ENCODE measurements at places on chromosomes 5 and 9.
A peak's percentile ranks its signal among the peaks of the same experiment; 100 is the strongest.

- no peak for DNase-seq
Measured at GRCh38 chr5:83470526-83471404, 779 bp upstream of the VCAN start.

GRCh38 chr5:69491838-69492390 lies 676 bp upstream of the OCLN start:
- DNase-seq, result no peak

GRCh38 chr5:3356016-3356415 lies 239.6 kb upstream of the IRX1 start:
- no peak for DNase-seq

- DNase-seq, result no peak
Measured at GRCh38 chr5:154325566-154325965, 120.2 kb upstream of the SAP30L start.

GRCh38 chr5:11390291-11390767 lies 513.9 kb downstream of the CTNND2 start:
- no peak for DNase-seq

DNA sequence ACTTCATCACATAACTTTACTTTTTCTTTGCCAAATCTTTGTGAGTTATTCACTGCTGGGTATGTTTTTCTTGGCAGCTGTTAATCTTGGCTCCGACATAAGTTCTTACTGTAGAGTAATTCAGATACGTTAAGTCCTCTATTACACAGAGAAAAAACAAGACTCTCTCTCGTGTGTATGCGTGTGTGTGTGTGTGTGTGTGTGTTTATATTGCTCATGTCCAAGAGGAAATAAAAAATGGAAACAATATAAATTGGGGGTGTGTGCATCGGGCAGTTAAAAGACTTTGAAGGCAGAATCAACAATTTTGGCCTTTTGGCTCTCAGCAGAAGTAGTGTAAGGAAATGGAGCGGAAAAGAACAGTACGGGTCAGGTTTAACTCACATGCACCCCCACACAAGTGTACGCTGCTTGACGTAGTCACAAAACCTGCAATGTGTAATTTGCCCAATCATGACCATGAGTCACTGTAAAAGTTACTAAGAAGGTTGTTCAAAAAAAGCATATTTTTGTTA lies 67.2 kb upstream of the IFNE start:
- no peak for DNase-seq

- peak; percentile 49 for DNase-seq
Measured at GRCh38 chr9:98117984-98118639, 910 bp downstream of the TRIM14 start.

GRCh38 chr9:74662674-74663073 lies 165.5 kb downstream of the RORB start:
- no peak for DNase-seq

DNA sequence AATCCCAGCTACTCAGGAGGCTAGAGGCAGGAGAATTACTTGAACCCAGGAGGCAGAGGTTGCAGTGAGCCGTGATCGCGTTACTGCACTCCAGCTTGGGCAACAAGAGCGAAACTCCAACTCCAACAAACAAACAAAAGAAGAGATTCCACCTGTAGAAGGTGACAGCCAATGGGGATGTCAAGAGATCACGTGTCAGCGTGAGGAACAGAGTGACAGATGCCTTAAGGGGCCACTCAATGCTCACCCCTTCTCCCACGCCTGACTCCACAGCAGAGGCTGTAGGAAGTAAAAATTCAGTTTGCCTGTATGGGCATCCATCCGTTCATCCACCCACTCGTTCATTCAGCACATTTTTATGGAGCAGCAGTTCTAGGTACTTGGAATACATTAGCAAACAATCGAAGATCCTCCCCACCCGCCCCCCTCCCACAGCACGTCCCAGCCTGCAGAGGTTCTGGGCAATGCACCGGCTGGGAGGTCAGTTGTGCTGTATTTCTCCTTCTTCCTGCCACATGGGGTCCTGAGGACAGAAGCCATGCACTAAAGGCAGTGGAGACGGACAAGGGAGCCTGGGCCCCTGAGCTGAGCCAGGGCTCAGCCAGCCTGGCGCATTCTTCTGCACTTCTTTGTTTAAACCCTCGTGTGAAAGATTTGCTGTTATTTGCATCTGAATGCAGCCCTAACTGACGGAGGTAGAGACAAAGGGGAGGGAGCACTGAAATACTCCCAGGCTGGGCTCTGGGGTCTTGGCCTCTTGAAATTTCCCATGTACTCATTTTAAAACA lies 11.3 kb upstream of the RNF130 start:
- no peak for DNase-seq

GRCh38 chr5:180636016-180636402 lies 13.4 kb downstream of the FLT4 start:
- DNase-seq, result no peak

DNA sequence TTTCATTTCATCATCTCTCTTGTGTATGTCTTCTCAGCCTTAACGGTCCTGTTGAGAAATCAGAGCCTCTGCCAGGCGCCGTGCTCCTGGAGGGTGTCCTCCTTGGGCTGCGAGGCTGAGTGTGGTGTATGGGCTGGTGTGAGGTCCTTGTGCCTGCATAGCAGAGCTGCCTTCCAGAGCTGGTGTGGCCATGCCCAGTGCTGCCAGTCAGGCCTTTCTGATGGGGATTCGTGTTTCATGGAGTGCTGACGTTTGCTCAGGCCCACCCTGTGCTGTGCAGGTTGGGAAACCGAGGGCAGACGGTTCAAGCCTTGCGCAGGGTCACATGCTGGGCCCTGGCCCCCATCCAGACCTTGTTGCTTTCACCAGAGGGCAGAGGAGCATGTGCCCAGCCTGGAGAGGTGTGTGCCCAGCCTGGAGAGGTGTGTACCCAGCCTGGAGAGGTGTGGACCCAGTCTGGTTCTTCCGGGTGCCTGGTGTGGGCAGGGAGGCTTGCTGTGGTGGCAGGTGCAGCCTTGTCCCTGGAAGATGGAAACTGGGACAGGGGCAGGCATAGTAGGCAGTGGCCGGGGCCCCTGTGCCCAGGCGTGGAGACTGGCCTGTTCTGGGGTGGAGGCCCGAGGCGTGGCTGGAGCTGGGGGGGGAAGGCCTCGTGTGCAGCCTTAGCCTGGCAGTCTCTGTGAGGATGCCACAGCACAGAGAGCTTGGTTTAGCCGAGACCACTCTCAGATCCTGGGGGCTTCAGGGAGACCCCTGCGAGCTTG lies 84.0 kb downstream of the RXRA start:
- DNase-seq, result no peak

DNA sequence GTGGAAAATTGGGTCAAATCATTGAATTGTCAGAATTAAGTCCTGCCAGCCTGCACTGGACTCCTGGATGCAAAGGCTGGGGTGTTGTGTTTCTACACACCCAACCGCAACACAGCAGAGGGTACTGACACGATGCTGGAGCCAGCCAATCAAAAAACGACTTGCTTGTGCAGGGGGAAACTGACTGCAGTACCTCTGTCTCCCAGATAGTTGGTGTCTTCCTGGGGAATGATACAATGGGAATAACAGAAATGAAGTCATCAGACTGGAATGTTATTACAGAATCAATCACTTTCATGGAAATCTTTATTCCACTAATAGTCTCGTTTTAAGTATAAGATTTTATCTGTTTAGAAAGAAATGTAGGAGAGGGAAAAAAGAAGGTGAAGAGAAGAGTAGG lies 330.3 kb downstream of the MLLT3 start:
- no peak for DNase-seq

- DNase-seq, result no peak
Measured at GRCh38 chr9:34343090-34343489, 13.7 kb downstream of the NUDT2 start.

DNA sequence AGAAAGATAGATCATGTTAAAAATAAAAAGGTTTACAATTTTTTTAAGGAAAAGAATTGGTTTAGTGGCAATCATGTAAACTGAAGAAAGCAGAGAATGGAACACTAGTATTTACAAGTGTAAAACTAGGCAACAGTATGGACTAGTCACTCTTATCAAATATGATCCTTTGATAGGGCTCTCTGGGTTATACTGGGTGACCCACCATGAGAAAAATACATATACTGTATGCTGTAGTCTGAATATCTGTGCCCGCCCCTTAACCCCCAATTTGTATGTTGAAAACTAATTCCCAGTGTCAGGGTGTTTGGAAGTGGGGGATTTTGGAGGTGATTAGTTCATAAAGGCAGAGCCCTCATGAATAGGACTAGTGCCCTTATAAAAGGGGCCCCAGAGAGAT lies 236.8 kb upstream of the TARS1 start:
- no peak for DNase-seq

DNA sequence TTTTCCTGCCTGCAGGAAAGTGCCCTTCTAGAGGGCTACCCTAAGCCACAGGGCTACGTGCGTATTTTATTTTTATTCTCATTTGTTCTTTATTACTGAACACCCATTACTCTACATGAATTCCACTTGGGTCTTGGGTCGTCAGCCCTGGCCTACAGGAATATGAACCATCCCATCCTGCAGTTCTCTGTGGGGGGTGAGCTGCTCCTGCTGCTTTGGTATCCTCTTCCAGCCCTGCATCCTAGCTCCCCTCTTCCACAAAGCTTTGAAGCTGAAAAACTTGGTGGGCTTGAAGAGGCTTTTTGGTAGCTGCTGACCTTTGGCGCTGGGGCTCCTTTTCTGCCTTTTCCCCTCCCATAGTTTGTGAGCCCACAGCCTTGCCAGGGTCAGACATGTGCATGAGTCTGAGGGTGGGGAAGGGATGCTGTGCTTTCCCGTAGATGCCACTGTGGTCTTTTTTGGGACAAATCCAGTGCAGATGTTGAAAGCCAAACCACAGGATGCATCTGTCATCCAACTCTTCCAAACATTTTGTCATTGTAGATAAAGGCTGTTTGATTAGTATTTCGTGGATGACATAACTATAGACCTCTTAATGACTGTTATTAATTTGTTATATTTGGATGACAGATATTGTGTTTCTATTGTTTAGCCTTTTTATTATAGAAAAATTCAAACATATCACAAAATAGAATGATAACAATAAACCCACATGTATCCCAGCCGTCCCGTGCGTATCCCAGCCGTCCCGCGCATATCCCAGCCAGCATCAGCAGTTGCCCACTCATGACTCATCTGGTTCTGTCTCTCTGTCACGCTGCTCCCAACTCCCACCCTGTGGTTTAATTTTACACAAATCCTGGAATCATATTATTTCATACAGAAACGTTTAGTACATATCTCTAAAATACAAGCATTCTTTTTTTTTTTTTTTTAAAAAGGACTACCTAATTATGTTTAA lies 43.9 kb downstream of the SLC46A2 start:
- no peak for DNase-seq

GRCh38 chr9:80204054-80204453 lies 632.3 kb downstream of the TLE4 start:
- DNase-seq, result no peak
